Esophagus squamous epithelium (tissue), 5 donors: ENCODE measurements at places on chromosomes 11 and 22.

DNA sequence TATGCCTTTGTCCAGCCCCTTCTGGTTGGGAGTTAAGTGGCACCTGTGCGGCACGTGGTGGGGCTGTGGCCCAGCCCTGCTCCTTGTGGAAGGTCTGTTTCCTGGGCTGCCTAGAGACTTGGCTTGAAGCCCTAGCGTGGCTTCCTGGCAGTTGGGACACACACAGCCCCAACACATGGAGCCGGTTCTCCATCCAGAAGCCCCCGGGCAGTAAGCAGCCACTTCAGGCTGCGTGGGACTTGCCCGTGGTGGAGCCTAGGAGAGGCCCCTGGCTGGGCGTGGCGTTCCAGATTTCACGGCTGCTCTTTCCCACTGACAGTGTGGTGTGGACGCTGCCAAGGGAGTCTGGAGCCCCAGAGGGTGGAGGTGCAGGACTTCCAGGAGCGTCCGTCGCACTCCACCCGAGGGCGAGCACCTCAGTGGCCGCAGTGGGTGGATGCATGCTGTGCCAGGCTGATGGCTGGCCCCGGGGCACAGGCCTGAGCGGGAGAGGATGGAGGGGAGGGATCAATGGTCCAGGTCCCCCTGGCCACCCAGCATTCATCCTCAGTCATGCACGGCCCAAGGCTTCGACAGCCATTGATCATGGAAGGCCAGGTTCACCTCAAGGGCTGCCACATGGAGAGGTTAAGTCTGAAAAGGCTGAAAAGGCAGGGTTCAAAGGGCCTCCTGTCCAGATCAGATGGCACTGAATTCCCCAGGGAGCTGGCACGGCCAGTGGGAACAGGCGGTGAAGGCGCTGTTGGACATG lies 9.3 kb downstream of the CCND1 start:
- no peak for DNase-seq

DNA sequence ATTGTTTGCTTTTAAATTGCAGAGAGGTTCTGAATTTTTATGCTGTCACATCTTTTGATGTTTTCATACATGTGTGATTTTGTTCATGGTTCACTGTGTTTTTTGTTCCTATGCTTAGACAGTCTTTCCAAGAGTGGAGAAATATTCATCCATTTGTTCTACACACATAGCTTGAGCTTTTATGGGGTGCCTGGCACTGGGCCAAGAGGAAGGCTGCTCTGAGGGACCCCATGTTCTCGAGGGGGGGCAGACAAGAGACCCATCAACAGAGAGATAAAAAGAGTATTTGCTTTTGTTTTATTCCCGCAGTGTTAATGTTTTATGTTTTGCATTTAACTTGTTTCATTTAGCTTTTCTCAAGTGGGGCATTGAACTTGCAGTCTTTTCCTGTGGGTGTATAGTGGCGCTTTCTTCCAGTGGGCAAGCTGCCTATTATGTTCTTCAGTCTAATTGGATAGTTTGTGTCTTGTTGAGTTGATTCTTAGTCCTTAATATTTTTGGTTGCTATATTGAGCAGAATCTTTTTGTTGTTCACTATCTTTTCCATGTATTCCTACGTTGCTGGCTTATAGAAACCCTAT lies 57.7 kb downstream of the CABIN1 start:
- no peak for DNase-seq

DNA sequence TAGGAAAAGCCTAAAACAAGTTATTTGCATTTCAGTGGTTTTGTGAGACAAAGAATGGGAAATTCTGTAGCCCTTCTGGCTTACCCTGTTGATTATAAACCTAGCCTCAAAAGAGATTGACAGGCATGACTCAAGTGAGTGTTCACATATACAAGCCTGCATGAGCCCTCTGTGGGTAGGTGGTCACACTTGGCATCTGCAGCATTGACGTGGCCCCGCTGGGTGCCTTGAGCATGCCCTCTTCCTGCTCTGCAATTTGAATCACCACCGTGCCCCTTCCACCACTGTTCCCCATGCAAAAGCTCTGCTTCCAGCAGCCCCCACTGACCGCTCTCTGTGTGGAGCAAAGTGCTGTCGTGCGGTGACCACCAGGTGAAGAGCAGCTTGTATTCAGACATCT lies 21.0 kb upstream of the ADSL start:
- DNase-seq = no peak

DNA sequence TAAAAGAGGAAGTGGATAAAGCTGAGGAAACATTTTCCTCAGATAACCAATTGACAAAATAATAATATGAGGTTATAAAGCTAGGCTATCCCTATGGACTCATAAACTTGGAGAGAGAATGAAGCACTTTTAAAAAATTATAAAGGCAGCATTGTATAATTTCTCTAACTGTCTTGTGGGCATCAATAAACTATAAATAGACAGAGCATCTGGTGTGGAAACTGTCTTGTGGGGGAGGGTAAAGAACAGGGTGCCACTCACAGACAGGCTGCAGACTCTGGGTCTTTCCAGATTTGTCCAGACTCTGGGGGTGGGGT lies 333.5 kb downstream of the BUD13 start:
- no peak for DNase-seq

GRCh38 chr22:39332441-39333064 lies 13.1 kb upstream of the RPL3 start:
- no peak for DNase-seq

DNA sequence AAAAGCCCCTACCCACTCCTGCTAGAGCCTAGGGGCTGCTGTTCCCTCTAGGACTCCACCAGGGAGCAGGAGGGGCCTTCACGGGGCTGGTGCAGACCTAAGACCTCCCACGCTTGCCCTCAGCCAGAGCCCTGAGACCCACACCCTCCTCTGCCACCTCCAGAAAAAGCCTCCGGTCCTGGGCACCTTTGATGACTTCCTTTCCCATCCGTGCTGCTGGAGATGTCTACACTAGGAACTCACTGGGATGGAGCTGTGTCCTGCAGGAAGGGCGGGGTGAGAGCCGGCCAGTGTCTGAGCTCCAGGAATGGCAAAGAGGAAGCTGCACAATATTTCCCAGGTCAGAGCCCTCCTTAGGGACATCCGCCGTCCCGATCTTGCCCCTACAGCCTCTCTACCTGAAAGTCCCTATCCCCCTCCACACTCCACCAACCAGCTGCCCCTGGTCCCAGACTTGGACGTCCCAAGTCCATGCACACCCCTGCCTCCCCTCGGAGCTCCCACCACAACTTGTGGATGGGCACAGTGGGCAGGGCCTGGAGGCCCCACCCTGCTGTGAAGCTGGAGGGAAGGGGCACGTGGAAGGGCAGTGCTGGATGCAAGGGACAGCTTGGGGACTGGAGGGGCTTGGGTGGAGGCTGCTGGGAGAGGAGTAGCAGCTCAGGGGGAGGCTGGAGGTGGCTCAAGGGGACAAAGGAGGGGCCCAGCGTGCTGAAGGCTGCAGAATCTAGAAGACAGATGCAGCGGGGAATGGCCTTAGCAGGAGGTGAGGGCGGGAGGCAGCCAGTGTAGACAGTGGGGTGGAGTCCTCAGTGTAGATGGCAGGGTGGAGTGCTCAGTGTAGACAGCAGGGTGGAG lies 13.5 kb upstream of the LRP5 start:
- DNase-seq = no peak

- no peak for DNase-seq
Measured at GRCh38 chr22:48045369-48045768, 1282.9 kb downstream of the TBC1D22A start.

- no peak for DNase-seq
Measured at GRCh38 chr11:61904539-61905048, 12.8 kb downstream of the RAB3IL1 start.

- DNase-seq = no peak
Measured at GRCh38 chr11:2540223-2540991, 95.6 kb downstream of the KCNQ1 start.

- DNase-seq = no peak
Measured at GRCh38 chr11:2180789-2181370, 9.3 kb upstream of the TH start.

DNA sequence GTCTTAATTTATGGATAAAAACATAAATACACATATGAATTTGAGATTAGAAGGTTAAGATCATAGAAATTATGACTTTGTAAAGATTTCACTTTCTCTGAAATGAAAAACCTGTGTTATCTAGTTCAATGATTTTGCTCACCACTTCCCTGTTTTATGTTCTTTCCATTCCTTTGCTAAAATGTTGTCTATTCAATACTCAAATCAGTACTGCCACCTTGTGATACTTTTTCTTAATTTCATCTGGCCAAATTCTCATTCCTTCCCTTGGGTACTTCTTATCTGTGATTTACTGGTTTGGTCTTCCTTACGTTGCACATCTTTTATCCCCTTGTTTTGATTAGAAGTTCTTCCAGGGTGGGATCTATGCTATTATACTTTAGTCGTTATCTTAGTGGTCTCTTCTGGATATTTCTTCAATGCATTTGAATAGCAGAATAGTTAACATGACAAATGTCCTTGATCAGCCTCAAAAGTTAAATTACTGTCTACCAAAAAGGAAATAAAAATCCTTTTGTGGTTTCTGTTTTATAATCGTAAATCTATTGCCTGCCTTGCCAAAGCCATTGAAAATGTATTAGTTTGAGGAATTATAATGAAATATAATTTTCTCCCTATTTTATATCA lies 197.0 kb downstream of the PGR start:
- DNase-seq = no peak

GRCh38 chr22:36682811-36683210 lies 20.7 kb downstream of the CACNG2 start:
- no peak for DNase-seq

DNA sequence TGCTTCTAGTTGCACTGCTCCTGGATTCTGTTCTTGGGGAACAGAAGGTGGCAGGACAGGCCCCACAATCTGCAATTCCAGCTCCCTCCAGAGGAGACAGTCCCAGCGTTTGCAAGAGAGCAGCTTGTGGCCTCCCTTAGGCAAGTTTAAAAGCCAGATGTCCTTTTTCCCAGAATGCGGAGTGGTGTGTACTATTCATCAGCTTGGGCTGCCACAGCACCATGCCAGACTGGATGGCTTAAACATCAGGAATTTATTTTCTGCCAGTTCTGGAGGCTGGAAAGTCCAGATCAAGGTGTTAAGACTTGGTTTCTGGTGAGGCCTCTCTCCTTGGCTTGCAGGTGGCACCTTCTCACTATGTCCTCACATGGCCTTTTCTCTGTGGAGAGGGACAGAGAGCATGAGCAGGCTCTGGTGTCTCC lies 11.7 kb downstream of the MIAT start:
- DNase-seq = no peak

DNA sequence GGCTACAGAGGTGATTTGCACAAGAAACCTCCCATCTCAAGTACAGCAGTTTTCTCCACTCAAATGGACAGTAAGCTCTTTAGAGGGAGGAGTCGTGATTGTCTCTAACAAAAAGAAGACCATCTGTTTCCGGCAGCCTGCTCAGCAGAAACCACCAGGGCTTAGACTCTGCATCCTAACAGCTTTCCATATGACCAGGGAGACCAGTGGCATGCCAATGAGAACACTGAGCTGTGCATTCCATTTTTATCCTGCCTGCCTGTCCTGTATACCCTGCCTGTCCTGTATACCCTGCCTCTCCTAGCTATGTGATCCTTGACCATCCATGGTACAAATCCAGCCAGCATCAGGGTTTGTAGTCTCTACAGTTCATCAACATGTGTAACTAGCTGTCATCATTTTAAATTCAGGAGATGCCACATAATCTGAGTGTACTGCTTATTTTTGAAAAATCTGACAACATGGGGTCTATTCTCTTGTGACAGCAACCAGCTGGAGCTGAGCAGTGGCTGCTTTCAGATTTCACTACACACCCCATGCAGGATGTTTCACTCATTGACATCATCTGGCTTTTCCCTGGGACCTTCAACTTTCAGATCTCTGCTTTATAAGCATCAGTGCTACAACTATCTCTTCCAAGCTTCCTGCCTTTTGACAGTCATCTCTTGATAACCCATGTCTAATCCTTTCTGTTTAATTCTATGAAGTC lies 50.5 kb upstream of the POU2AF2 start:
- DNase-seq = no peak

- DNase-seq = no peak
Measured at GRCh38 chr11:63866211-63866610, 27.3 kb downstream of the MARK2 start.

DNA sequence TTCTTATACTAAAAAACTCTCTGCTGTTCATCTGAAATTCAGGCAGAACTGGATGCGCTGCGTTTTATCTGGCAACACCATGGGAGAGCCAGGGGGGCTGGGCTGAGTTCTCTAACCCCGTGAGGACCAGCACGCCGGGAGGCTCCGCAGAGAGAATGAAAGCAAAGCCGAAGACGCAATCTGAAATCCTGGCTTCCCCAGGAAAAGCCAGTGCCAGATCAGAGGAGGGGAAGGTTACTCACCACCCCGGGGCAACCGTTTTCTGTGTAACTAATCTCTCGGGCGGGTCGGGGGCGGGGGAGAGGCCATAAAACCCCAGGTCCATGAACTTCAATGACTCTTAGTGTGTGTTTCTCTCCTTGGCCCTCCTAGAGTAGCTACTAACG lies 99.4 kb downstream of the SHANK2 start:
- no peak for DNase-seq

- no peak for DNase-seq
Measured at GRCh38 chr11:46361283-46362155, 14.3 kb downstream of the DGKZ start.

DNA sequence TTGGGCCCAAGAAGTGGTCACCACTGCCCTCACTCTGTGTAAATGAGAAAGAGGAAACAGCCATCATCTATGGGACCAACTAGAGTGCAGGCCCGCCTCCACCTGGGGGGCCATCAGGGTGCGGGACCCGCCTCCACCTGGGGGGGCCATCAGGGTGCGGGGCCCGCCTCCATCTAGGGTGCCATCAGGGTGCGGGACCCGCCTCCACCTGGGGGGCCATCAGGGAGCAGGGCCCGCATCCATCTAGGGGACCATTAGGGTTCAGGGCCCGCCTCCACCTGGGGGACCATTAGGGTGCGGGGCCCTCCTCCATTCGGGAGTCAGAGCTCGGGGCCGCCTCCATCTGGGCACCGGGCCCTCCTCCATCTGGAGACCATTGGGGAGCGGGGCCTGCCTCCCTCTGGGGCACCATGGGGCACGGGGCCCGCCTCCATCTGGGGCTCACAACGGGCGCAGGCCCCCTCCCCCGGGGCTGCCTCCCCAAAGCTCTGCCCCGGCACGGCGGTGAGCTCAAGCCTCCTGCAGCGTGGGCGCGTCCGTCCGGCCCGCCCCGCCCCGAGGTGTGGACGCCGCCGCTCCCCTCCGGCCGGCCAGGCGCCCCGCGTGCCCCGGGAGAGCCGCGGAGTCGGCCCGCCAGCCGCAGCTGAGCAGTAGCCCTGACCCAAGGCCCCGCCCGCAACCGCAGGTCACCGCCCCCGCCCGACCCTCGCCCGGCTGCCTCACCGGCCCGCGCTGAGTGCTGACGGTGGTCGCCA lies 512 bp downstream of the TOLLIP start:
- DNase-seq = no peak

DNA sequence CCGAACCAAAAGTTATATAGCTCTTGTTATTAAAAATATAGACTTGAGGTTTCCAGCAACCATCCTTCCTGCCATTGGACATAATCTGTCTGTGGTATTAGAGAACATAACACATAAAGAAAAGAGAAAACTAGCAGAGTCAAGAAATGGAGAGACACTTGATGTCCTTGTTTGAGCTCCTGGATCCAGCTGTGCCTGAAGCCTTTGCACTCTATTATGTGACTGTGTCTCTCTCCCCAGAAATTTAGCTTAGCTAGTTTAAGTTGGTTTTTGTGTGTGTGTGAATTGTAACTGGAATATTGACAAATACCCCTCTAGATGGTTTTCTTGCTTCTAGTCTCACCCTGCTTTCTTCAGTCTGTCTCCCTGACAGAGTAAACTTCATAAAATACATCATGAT lies 61.6 kb downstream of the SC5D start:
- no peak for DNase-seq
